ENCODE measurements at places on chromosomes 12 and 14. TPM values are rescaled to one million over a fixed set of nuclear protein-coding genes. Genes with fewer than 3 reads are reported as not detected.

GRCh38 chr12:106321139-106321850 lies 18.8 kb downstream of the TCP11L2 start:
- no peak for DNase-seq

DNA sequence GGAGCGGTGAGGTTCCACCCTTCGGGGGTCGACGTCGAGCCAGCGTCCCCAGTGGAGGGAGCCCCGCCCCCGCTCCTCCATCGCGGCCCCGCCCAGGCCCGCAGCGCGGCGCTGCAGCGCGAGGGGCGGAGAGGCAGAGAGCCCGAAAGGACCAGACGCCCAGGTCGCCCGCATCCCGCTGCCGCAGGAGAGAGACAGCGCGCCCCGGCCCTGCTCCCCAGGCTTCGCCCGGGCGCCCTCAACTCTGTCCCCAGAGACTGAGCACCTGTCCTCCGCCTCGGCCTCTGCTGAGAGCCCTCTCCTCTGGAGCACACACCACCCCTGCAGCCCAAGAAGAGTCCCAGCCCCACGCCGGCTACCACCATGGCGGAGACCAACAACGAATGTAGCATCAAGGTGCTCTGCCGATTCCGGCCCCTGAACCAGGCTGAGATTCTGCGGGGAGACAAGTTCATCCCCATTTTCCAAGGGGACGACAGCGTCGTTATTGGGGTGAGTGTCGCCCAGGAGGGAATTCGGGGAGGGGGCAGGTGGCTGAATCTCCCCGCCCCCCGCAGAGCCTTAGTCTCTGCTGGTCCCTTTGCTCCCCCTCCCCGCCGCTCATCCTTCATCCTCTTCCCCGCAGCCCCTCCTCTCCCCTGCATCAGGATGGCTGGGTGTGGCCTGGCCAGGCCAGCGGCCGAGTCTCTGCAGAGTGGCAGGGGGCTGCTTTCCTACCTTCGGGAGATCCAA lies at the start of gene KIF5A:
Gene KIF5A (plus strand): TSS at position 136 of the 732 bp plus-strand sequence. CDS start 228 bp downstream, at position 364.
- DNase-seq = peak; percentile 55

GRCh38 chr14:101351146-101351545 lies 210.1 kb upstream of the DIO3 start:
- DNase-seq = no peak

DNA sequence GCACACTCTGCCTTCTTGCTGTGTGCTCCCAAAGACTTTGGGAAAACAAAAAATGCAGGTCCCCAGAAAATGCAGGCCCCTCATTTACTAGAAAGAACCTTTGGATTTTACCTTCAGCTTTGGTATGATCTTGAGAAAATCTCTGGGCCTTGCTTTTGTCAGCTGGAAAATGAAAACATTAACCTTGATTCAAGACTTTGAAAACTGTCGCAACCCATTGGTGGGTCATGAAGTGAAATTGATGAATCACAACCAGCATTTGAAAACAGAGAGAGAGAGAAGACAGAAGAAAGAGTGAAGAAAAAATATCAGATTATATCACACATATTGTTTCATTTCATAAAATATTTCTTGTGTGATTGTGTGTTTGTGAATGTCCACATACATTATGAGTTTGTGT lies 322.5 kb downstream of the ZFP36L1 start:
- DNase-seq = no peak

- no peak for DNase-seq
Observed at GRCh38 chr12:105744371-105745058, 394.2 kb downstream of the NUAK1 start.

- DNase-seq = no peak
Observed at GRCh38 chr12:48110691-48111311, 4.9 kb upstream of the SENP1 start.

GRCh38 chr12:92717202-92717601 lies 14.4 kb downstream of the PLEKHG7 start:
- DNase-seq = no peak

- DNase-seq = no peak
Observed at GRCh38 chr12:121894633-121895032, 6.0 kb downstream of the PSMD9 start.

GRCh38 chr12:102435827-102436436 lies 44.4 kb downstream of the IGF1 start:
- DNase-seq = no peak

The ARMH4 gene
- not detected for total RNA-seq

The TPPP2 gene
- not detected for total RNA-seq

The CLEC2D gene
- total RNA-seq = 437 TPM

The GPR84 gene
- not detected for total RNA-seq

The HRK gene
- 4.7 TPM for total RNA-seq
